ENCODE measurements at places on chromosomes 11 and 22. TPM values are rescaled to one million over a fixed set of nuclear protein-coding genes. Genes with fewer than 3 reads are reported as not detected.

Gene SLC22A8
- not detected for polyA plus RNA-seq

Gene DPP3
- polyA plus RNA-seq: 22.8 TPM

Gene KLHL35
- polyA plus RNA-seq: 1.7 TPM

Gene MYBPC3
- 0.14 TPM for polyA plus RNA-seq

Gene SMTNL1
- polyA plus RNA-seq: not detected

Gene GANAB
- polyA plus RNA-seq: 93.1 TPM

Gene LRRN4CL
- polyA plus RNA-seq: 0.76 TPM

Gene UPB1
- 2.3 TPM for polyA plus RNA-seq

Gene TSPAN18
- 1.2 TPM for polyA plus RNA-seq

Gene OR6A2
- polyA plus RNA-seq: not detected

Gene OR51B4
- not detected for polyA plus RNA-seq

Gene DEAF1
- polyA plus RNA-seq: 33.8 TPM

Gene MS4A15
- not detected for polyA plus RNA-seq

Gene SNX19
- polyA plus RNA-seq: 21.3 TPM
